ENCODE measurements at places on chromosomes 4 and X.

DNA sequence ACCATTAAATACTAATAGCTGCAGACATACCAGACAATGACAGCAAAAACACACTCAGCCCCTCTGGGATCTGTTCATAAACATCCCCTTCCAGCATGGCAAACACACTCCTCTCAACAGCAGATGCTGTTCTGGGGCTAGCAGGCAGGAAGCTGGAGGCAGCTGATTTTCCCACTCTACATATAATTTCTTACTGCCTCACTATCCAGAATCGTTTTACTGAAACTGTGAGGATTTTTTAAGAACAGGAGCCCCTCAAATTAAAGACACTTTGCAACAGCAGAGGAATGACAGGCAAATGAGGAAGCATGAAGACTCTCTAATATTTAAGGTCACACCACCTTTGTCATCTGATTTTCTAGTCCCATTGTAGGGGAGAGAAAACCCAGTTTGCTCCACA, 2.2 kb downstream of the MAPK10 start:
- DNase-seq, result no peak

- DNase-seq, result no peak
These were observed 314 bp downstream of the P2RY8 start for GRCh38 chrX:1536712-1537030.

DNA sequence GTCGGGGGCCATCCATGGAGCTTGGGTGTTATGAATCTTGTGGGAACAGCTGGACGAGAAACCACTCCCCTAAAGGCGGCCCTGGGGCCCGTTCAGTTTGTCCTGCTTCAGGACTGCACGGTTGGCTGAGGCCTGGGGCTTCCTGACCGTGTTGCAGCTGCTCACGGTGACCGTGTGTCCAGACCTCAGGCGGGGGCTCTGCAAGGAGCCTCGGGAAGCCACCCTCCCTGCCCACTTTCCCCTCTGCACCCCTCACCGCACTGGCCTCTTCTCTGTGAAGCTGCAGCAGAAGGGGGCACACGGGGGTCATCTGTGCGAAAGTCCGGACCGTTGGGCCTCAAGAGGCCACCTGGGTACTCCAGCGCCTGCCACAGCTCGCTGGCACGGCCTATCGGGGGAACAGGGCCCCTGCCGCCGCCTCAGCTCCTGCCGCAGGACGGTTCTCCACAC, 29.4 kb downstream of the UVSSA start:
- no peak for DNase-seq

- DNase-seq, result no peak
These were observed 93.6 kb upstream of the RASGEF1B start for GRCh38 chr4:81565142-81565870.

GRCh38 chr4:14812101-14812500, 190.2 kb upstream of the CPEB2 start:
- no peak for DNase-seq

DNA sequence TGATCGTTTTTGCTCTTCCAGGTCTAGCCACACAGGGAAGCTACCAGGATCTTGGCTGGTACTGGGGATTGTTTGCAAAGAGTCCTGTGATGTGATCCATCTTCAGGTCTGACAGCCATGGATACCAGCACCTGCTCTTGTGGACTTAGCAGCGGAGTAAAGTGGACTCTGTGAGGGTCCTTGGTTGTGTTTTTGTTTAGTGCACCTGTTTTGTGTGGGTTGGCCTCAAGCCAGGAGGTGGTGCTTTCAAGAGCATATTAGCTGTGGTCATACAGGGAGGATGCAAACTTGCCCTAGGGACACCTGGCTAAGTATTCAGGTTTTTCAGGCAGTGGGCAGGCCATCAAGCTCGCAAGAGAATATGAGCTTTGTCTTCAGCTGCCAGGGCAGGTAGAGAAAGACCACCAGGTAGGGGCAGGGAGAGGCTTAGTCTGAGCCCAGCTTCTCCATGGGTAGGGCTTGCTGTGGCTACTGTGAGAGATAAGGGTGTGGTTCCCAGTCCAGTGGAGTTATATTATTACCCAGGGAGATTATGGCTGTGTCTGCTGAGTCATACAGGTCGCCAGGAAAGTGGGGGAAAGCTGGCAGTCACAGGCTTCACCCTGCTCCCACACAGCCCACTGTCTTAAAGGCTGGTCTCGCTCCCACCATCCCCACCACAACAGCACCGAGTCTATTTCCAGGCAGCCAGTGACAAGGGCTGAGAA, 293.7 kb downstream of the PCDH18 start:
- no peak for DNase-seq

GRCh38 chrX:76148753-76149152, 24.1 kb upstream of the PBDC1 start:
- DNase-seq, result peak; percentile 88

DNA sequence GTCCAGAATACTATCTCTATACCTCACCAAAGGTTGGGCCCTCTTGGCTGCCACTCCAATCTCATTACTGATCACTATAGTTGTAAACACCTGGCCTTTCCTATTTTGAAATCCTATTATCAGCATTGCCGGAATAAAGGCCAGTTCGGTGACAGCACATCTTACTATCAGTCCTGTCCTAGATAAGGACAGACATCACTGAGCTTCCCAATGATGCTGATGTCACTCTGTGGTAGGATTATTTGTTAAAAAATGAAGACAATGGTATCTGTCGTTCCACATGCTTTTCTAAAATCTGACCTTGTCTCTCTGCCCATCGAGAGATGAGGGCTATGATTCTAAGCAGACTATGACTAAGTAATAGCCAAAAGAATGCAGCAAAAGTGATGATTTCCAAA, 260.4 kb downstream of the PDGFC start:
- DNase-seq, result no peak

- no peak for DNase-seq
These were observed 138.2 kb downstream of the CAMK2D start for GRCh38 chr4:113623274-113623894.

GRCh38 chrX:131072871-131073571, 14.9 kb downstream of the ARHGAP36 start:
- no peak for DNase-seq

DNA sequence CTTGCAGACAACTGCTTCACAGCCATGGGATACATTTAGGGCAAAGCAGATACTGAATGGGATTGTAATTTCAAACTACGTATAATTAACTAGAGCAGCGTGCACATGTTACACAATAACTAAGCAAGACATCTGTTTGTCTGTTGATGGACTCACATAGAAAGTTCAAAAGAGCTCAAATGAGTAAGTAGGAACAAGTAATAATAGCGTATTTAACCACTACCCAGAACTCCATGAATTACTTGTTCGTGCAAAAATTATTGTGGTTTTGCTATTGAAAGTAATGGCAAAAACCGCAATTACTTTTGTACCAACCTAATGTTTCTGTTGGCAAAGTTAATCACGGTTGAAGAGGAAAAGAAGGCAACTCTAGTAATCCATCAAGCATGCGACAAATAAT, 825.4 kb downstream of the PCDH18 start:
- no peak for DNase-seq

DNA sequence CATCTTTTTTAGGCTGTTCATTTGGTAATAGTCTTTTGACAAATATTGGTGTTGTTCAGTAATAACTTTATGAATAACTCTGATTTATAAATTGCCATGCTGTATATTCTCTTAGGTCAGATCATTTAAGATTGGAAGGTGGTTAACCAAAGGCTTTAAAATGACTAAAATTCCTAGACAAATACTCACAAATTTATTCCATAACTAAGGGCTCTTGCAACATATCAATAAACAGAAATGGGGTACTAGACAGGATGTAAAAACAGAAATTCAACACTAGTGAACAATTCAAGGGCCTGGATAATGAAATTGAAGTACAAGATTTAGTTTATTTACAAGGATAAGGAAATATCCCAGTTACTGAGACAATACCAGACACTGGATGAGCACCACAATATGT, 328.6 kb downstream of the PCDH19 start:
- no peak for DNase-seq

DNA sequence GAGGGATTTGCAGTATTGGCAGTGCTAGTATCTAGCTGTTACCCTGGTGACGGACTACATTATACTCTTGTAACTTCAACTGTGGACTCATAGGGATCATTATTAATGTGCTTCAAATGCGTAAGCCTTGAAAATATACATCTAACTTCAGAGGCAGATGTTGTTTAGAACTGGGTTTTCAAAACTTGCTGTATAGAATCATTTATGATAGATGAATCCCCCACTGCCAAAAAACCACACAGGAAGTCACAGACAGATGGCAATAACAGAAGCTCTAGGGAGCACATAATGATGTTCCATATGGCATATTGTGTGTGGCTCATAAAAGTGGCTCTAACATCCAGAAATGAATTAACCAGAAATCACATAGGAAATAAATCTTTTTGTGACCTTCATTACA, 62.3 kb upstream of the RELL1 start:
- DNase-seq, result no peak

DNA sequence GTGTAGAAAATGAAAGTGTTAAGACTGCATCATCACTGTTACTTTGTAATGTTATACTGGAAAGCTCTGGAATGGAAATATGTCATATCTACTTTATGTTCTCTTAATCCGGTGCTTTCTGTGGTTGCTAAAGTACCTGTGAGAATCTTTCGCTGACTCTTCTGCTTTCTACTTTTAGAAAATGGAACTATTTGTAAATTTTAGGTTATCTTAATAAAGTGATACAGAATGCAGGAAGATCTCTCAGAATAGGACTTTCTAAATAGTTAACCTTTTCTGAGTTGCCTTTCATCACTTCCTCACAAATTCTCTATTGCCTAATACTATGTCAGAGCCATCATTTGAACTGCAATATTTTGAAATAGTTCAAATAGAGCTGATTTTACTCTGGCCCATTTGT, 69.3 kb downstream of the BMP2K start:
- DNase-seq, result no peak

DNA sequence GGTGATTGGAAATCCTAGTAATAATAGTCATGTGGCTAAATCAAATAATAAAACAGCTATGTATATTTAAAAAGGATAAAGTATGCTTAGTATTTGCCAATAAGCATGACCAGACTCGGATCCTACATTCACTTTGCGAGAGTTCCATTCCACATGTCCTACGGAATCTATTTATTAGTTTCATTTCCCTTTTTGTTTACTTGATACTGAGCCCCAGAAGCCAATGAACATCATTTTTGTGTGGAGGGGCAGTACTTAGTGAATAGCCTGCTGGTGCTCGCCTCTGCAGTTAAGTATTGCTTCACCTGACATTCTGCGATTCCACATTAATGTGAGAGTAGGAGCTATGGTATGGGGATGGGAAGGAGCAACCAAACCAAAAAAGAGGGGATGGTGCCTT, 58.5 kb upstream of the NAP1L5 start:
- DNase-seq, result no peak

- no peak for DNase-seq
These were observed 62.1 kb upstream of the AFAP1 start for GRCh38 chr4:8001564-8002355.

DNA sequence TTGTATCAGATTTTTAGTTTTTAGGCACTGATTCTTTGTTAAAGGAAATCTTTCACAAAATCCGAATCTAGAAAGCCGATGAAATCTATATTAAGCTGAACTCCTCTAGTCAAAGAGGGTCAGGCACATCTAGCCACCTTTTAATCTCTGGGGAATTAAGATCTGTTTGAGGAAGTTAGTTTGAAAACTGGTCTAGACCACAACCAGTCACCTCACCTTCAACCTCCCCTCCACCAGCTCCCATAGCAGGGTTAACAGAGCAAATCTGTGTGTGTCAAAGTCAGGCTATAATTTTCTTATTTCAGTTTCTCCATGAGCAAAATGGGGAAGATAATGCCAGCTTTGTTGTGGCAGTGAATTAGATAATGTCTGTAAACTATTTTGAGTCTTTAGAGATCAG, 110.0 kb upstream of the IGFBP7 start:
- no peak for DNase-seq

DNA sequence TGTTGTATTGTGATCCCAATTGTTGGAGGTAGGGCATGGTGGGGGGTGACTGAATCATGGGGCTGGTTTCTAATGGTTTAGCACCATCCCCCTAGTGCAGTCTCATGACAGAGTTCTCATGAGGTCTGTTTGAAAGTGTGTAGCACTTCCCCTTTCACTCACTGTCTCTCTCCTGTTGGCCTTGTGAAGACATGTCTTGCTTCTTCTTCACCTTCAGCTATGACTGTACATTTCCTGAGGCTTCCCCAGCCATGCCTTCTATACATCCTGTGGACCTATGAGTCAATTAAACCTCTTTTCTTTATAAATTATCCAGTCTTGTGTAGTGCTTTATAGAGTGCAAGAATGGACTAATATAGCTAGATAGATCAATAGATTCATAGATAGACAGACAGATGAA, 230.0 kb downstream of the MAGEE1 start:
- DNase-seq, result no peak

GRCh38 chr4:19807505-19807904, 444.2 kb upstream of the SLIT2 start:
- DNase-seq, result no peak

DNA sequence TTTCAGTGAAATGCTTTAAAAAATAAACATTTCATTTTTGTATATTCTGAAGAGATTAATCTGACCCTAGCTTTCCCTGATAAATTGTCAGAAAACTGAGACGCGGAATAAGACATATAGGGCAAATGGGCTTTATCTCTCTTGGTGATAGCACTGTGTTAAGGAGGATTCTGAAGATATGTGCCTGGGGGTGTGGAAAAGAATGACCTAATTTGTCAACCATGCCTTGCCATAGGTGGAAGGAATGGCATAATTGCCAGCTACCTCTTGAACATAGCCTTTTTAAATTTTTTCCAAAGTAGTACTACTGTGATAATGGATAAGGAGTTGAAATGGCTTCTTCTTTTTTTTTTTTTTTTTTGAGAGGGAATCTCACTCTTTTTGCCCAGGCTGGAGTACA, 11.7 kb downstream of the JADE1 start:
- DNase-seq, result no peak

- DNase-seq, result no peak
These were observed 223.2 kb downstream of the FAM47A start for GRCh38 chrX:33908898-33909297.

GRCh38 chr4:152368001-152368400, 167.9 kb downstream of the FBXW7 start:
- DNase-seq, result no peak

GRCh38 chr4:8528713-8529112, 51.5 kb upstream of the GPR78 start:
- no peak for DNase-seq

DNA sequence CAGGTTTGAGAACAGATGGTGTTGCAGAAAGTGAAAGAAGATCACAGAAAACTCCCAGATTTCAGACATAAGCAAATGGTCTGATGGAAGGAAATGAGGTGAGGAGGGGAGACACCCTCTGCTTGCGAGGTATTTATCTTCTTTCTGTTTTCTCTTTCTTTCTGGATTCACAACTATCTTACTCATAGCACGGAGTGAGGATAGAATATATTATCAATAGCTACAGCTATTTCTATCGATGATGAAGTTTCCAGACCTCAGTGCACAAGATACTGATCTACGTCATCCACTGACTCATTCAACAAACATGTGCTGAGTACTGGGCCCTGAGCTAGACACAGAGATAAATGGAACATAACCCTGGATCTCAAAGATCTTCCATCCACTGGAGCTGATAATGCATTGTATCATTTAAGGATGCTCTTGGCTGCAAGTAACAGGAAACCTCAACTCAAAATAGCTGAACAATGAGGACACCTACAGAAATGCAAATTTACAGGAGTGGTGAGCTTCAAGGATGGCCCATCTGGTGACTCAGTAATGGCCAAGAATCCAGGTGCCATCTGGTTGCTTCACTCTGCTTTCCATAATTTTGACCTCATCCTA, 21.2 kb downstream of the SLC2A9 start:
- no peak for DNase-seq

Measured in CD4-positive, CD25-positive, alpha-beta regulatory T cell (primary cell).